Lung (tissue), 17 donors: ENCODE measurements at places on chromosomes 2 and 18. TPM values are rescaled to one million over a fixed set of nuclear protein-coding genes. Genes with fewer than 3 reads are reported as not detected.

GRCh38 chr2:25977768-25978167, 4.5 kb downstream of the KIF3C start:
- no peak for DNase-seq

DNA sequence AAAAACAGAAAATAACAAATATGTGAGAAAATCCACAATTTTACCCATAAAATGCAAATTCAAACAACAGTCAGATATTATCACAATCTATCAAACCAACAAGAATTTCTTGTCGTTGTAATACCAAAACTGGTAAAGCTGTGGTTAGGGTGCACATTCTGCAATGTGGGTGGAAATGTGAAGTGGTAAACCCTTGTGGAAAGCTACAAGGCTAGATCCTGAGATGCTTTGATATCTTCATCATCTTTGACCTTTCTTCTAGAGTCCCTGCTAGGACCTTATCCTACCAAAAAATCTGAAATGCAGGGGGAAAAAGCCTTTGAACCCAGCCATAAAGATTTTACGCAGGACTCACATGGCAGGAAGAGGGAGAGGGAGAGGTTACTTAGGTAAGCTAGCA, 17.2 kb upstream of the ATG16L1 start:
- no peak for DNase-seq

DNA sequence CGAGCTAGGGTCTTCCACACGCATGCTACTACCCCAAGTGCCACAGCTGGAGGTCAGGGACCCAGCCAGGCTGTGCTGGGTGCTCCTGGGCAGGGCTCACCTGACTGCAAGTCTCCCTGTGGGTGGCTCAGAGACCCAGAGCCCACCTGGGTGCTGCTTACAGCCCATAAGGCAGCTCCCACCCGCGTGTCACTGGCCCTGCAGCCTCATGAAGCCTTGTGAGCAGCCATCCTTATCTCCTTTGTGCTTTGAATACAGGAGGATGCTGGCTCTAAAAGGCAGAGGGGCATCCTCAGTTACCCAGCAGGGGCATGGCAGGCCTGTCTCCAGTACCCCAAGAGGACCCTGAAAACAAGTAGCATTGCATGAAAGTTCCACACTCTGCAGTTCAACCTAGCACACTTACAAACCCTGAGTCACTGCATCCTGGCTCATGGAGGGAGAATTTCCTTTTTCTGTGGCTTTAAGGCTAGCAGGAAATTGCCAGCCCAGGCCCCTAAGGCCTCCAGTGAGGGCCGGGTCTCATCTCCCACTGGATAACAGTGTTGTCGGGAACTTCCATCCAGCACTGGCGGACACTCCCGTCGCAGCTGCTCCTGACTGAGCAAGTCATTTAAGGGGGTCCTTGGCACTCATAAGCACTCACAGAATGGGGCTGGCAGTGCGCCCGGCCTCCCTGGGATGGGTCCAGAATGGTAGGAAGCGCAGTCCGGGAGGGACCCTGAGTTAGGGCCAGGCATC, 137.1 kb downstream of the RPIA start:
- DNase-seq, result peak; percentile 81

GPR35 gene
- total RNA-seq, result 2.3 TPM
